ENCODE measurements at places on chromosomes 3 and 15.

DNA sequence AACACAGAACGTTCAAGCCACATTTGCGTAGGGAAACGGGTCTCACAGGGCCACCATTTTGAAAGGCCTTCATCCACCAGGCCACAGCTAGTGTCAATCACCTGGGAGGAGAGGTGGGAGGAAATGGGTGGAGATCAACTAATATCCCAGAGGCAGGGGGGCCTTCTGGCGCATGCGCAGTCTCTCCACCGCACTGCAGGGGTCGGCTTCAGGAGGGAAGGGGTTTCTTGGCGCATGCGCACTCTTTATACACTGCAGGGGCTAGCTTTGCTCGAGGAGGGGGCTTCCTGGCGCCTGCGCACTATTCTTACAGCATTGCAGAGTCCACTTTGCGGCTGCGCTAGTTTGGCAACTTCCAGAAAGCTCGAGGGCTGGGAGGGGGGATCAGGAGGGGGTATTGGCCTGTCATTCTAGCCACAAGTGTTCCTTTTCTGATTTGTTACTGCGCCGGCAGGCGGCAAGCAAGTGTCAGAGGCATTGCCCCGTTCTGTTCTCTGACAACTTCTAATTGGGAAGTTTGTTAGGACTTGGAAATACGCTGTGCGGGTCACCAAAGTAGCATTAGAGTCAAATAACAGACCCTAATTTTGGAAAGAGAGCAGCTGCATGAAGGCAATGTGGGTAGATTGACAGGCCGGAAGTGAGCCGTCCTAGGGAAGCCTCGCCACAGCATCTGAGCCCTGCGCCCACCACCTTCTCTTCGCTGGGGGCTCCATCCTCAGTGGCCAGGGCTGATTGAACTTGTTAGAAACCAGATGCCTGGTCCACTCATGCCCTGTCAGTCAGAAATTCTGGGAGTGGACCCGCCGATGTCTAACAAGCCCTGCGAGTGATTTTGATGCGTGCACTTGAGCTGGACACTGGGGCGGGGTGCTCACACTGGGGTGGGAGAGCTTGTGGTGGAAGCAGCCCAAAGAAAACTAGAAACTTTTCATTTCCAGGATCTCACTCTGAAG lies 173.5 kb upstream of the NDN start:
- no peak for DNase-seq

DNA sequence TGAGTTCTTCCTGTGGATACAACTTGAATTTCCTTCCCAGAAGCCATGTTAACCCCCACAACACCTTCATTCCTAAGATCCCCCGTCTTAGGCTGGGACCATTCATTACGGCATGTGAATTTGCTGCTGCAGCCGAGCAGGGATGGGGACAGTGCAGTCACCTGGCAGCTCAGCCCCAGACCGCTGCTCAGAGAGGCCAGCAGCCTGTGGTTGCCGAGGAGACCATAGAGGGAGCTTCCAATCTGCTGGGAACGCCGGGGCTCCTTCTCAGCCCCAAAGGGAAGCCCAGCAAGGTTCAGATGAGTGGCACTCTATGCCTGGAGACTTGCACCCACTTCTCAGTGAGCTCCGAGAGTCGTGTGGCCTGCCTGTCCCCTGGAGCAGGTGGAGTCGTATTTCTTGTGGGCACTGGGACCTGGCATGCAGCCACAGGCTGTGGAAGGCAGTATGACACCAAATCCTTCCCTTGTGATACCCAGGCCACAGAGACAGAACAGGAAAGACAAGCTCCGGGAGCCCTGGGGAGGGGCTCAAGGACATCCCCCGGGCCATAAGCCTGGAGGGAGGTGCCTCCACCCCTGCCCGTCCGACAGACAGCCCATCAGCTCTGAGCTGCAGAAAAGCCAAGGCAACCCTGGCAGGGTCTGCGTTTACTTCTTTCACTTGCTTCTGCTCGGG lies 167.3 kb downstream of the FAM43A start:
- no peak for DNase-seq

DNA sequence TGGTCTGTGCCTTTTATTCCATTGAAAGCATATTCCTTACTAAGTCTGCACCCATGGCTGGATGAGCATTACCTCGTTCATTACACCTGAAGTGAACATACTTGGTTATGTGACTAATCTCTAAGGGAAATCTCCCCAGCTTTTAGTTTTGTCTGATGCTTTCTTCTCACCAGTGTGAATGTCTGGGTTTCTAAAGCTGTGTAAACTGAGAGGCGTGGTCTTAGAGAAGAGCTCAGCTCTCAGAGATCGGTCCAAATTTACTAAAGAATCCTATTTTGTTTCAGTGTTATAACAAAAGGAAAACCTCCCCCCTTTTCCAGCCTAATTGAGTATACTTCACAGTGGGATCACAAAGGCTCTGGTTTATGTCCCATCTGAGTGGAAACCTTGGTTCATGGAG lies 352.3 kb downstream of the PTPRG start:
- no peak for DNase-seq

DNA sequence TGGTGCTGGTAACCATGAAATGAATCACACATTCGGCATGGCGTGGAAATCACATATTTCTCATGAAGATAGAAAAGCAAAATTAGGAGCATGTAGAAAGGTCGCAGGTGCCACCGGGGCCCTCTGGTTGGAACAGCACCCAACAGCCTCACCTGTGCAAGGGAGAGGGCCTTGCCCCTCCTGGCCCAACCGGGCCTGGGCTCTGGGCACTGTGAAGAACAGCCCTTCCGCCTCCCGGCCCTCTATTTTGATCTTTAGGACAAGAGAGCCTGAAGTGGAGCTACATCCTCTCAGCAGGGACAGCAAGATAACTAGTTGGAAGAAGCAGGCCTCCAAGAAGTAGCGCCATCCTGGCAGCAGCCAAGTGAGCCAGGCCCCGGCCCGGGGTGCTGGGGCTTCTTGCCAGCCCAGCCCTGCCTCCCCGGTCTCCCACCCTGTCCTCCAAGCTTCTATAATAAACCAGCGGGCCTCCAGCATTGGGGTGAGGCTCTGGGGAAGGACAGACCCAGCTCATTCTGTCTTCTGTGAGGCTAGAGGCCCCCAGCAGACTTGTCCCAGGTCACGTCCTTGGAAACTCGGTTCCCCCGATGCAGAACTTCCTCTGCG lies 46.1 kb upstream of the FGD5 start:
- no peak for DNase-seq

DNA sequence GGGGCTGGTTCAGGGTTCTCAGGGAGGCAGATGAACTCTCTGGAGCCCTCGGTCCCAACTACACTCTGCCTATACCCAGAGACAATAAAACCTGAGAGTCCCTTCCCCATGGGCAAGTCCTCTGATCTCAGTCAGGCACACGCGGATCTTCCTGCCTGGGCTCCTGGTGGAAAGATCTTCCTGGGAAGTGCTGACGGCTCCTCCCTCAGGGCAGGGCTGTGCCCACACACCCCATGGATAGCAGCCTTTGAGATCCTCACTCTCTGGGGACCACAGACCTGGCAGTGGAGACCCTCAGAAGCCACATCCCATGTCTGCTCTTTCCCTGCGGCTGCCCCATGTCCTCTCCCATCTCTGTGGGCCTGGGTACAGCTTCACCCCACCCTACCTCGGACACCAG lies 10.4 kb downstream of the SH2D7 start:
- DNase-seq = peak; percentile 35

- no peak for DNase-seq
These were observed 288.7 kb downstream of the WDR72 start for GRCh38 chr15:53470743-53471142.

DNA sequence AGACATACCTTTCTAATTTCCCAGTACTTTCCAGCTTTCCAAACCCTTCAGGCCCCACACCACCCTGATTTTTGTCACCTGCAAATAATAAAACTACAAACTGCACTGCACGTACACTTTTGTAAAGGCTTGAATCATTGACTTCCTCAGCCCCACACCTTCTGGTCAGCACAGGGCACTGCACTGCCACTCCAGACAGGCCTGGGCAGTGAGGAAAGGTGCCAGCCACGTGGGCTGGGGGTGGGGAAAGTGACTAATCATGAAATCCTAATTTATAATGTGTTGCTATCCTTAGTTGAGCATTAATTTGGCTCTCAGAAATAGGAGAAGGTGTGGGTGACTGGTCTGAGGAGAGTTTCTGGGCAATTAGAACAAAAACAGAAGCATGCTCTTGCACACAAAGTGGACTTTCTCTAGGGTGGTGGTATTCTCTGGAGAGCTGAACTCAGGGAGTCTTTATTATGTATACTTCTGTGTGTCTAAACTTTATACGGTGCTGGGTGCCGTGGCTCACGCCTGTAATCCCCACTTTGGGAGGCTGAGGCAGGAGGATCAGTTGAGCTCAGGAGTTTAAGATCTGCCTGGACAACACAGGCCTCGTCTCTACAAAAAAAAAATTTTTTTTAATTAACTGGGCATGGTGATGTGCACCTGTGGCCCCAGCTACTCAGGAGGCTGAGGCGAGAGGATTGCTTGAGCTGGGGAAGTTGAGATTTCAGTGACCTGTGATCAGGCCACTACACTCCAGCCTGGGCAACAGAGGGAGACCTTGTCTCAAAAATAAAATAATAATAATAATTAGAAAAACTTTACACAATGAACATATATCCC lies 58.2 kb upstream of the FLNB start:
- DNase-seq = no peak

DNA sequence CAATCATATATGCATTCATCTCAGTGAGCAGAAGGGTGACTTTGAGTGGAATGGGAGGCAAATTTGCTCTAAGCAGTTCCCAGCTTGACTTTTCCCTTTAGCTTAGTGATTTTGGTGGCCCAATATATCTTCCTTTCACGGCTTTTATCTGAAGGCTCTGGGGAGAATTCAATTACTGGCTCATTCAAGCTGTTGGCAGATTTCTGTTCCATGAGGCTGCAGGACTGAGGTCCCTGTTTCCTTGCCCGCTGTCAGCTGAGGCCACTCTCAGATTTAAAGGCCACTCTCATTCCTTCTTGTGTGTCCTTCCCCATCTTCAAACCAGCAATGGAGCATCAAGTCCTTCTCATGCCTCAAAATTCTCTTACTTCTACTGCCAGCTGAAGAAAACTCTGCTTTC lies 170.4 kb upstream of the ATP10A start:
- DNase-seq = no peak

- no peak for DNase-seq
These were observed 157.8 kb upstream of the ROPN1 start for GRCh38 chr3:124149771-124150170.

- no peak for DNase-seq
These were observed 631 bp downstream of the UBR1 start for GRCh38 chr15:43105077-43105736.

GRCh38 chr3:22996920-22997571 lies 206.1 kb upstream of the UBE2E2 start:
- DNase-seq = no peak

GRCh38 chr3:112293368-112294321 lies at the start of gene SLC9C1:
Gene SLC9C1 (minus strand): TSS chr3:112294216. CDS start chr3:112286791, 7,425 bp downstream.
- DNase-seq = peak; percentile 64

DNA sequence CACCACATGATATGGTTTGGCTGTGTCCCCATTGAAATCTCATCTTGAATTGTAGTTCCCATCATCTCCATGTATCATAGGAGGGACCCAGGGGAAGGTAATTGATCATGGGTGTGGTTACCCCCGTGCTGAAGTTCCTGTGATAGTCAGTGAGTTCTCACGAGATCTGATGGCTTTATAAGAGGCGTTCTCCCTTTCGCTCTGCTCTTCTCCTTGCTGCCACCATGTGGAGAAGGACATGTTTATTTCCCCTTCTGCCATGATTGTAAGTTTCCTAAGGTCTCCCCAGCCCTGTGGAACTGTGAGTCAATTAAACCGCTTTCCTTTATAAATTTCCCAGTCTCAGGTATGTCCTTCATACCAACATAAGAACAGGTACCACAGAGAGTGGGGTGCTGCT lies 21.9 kb downstream of the OSTN start:
- DNase-seq = no peak
